ENCODE measurements at places on chromosomes 7 and 10. TPM values are rescaled to one million over a fixed set of nuclear protein-coding genes. Genes with fewer than 3 reads are reported as not detected.

The CLDN3 gene
- total RNA-seq = 19.6 TPM

The TRIL gene
- 0.45 TPM for total RNA-seq

The PNLIPRP3 gene
- total RNA-seq = not detected

The CCNJ gene
- 23.5 TPM for total RNA-seq

The CYP3A7 gene
- not detected for total RNA-seq

DNA sequence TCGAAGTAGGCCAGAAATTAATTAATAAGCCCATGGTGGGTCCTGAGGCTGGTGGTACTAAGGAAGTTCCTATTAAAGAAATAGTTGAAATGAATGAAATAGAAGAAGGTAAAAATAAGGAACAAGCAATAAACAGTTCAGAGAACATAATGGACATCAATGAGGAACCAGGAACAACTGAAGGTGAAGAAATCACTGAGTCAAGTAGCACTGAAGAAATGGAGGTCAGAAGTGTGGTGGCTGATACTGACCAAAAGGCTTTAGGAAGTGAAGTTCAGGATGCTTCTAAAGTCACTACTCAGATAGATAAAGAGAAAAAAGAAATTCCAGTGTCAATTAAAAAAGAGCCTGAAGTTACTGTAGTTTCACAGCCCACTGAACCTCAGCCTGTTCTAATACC, 36.0 kb downstream of the SLK start:
- no peak for DNase-seq

GRCh38 chr7:8514781-8515519, 81.5 kb downstream of the NXPH1 start:
- no peak for DNase-seq

Measured in Caco-2 (cell line).